NCI-H1048 (cell line): ENCODE measurements at places on chromosomes 13 and 19.

DNA sequence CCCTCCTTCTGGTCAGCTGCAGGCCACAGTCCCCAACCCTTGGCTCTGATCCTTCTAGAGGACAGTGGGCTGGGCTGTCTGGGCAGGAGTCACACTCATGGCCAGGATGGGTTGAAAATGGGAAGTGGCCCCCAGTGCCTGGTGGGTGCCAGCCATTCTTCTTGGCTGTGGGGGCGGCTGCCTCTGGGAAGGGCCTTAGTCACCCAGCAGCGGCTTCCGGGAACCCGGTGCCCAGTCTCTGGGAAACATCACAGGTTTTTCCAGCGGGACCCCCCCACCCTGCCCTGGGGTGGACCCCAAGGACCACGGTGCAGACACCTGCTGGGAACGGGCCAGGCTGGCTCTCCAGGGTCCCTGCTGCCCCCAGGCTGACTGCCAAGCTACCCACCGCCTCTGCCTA lies 27.3 kb upstream of the SLC7A10 start:
- DNase-seq: no peak

DNA sequence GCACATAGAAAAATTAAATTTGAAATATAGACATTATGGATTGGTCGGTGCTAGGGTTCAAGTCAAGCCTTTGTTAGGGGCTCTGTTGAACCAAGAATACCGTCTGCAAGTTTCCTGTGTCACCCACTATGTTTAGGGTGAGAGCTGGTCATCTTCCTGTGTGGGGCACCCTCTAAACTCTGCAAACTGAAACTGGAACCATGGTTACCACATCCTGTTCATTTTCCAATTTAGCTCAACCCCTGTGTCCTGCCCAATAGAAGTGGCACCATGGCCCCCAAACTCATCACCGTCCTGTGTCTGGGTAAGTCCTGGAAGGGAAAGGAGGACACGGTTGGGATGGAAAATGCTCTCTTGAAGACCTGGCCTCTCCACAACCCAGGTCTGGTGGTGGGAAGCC lies 29.9 kb downstream of the LAIR2 start:
- no peak for DNase-seq

DNA sequence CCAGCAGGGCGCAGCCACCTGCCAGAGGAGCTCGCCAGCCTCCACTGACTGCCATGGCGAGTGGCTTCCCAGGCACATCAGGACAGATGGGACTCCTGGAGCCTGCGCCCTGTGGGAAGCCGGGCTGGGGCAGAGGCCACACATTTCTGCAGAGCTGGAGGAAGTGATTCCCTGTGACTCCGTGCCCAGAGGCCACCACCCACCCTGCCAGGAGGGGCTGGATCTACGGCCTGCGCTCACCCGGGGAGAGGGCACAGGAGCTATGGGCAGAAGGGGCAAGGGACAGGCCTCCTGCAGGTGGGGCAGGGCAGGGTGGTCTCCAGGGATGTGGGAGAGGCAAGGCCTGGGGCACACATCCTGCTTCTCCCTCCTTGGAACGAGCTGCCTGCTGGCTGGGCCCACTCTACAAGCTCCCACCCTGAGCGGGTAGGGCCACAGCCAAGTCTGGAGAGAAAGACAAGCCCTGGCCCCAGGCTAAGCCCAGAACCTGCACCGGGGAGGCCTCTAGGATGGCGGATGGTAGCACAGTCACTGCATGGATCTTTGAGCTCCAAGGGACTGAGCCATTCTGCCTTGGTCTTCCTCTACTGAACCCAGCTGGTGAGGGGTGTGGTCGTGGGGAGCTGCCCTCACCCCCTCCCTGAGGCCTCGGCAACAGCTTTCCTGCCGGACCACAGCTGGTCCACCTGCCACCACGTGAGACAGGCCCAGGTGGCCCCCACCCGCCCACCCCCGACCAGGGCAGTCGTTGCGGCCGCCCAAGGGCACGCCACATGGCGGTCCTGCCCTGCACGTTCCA lies 40.6 kb downstream of the CEBPG start:
- DNase-seq: no peak

- DNase-seq: no peak
Observed at GRCh38 chr13:76663592-76664335, 222.4 kb downstream of the KCTD12 start.

GRCh38 chr13:107422421-107422820 lies 792.9 kb downstream of the LIG4 start:
- DNase-seq: no peak

- DNase-seq: peak; percentile 1
Observed at GRCh38 chr13:67574320-67575233, 344.4 kb upstream of the PCDH9 start.

DNA sequence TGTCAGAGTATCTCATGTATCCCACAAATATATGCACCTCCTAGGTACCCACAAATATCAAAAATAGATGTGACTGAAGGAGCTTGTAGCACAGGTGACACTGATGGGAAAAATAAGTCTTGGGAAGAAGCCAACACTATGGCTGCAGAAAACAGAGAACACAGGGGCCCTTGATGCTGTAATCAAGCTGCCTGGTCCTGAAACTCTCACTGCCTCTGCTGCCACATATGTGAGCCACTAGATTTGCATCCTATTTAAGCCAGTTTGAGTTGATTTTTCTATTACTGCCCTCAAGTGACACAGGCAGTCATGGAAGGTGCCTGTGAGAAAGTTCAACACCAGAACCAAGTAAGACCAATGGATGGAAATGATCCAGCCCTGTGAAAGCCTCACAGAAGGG lies 720.8 kb downstream of the UQCRFS1 start:
- DNase-seq: no peak

DNA sequence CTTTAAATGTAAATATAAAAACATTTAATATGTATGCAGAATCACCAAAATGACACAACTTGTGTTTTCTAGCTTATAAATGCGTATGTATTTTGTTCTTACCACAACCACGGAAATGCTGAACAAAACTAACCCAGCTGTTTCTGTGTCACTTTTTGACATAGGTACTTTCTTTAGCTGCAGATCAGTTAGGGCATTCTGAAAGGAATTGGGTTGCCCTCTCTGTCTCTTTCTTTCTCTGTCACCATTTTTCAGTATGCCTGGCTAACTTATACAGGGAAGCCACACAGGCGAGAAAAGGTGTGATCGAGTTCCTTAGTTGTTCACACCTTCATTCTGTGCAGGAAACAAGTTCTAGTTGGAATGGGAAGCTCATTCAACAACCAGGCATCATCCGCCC lies 72.6 kb upstream of the ARGLU1 start:
- DNase-seq: no peak
